ENCODE measurements at places on chromosomes 11 and 22.

GRCh38 chr22:21682385-21683175, 16.8 kb downstream of the PPIL2 start:
- DNase-seq, result no peak

DNA sequence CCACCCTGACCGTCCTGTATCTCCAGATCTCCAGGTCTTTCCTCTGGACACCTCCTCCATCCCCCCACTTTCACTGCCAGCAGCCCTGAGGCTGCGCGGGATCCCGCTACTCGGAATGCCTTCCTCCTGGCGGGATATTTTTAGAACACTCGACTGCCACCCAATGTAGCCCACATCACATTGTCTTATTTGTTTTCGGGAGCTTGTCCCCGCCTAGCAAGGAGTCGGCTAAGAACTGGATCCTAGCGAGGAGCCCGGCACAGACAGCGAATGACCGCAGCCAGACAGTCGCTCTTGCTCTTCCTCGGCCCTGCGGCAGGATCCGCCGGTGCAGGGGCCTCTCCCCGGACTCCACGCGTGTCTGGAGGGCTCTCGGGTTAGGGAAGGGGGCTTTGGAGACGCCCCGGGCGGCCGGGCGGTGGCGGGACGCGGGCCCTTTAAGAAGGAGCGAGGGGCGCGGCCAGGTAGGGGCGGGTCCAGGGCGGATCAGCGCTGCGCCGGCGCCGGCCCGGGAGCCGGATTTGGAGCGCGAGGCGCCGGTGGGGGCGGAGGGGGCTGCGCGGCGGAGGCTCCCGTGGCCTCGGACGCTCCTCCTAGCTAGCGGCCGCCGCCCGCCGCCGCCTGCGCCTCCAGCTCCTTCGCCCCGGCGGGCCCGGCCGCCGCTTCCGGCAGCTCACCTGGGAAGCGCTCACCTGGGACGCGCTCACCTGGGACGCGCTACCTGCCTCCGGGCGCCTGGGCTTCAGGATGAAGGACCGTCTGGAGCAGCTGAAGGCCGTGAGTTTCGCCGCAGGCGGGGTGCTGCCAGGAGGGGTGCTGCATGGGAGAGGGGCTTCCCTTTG, at the start of gene STX3:
Gene STX3 (plus strand): TSS at position 518 of the 842 bp plus-strand sequence. CDS start 230 bp downstream, at position 748.
- DNase-seq, result peak; percentile 29

- DNase-seq, result no peak
Observed at GRCh38 chr11:120205596-120206161, 5.2 kb upstream of the OAF start.

- DNase-seq, result no peak
Observed at GRCh38 chr22:50011447-50012210, 936 bp downstream of the IL17REL start.

- DNase-seq, result no peak
Observed at GRCh38 chr22:25701056-25701780, 40.8 kb upstream of the MYO18B start.

- no peak for DNase-seq
Observed at GRCh38 chr22:36955691-36956090, 42.3 kb downstream of the CSF2RB start.

DNA sequence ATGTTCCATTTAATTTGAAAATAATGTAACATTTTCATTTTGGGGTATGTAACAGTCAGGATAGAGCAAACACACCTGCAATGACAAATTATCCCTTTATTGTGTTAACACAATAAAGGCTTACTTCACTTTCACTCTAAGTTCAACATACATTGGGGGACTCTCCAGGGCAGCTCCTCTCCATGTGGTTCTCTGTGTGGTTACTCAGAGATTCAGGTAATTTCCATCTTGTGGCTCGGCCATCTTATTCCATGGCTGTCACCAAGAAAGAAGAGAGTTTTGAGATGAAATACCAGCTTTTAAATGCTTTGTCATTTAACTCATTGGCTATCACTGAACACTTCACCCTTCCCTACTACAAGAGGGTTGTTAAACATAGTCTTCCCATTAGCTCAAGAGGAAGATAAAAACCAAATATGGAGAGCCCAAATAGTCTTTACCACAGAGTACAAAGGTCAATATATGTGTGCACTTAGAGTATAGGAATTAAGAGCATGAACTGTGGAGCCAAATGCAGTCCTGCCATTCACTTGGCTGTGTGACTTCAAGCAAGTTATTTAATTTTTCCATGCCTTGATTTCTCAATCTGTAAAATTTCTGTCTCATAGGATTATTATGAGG, 10.6 kb upstream of the TPH1 start:
- no peak for DNase-seq

- no peak for DNase-seq
Observed at GRCh38 chr22:50694766-50695420, 22.3 kb downstream of the SHANK3 start.

DNA sequence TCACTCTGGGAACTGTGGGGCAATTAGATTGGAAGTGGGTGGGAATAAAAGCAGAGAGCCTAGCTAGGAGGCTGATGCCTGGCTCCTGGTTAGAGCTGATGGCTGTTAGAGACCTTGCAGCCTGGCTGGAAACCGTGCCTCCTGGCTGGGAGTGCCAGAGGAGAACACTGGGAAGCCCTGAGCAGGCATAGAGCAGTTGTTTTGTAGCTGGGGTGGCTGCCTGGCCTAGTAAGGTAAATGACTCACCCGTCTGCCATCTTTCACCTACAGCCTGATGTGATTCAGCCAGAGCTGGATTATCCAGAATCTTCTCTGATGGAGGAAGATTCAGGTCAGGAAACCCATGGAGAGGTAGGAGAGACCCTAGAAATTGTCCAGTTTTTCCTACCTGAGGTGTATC, 6.1 kb downstream of the UQCR10 start:
- no peak for DNase-seq

DNA sequence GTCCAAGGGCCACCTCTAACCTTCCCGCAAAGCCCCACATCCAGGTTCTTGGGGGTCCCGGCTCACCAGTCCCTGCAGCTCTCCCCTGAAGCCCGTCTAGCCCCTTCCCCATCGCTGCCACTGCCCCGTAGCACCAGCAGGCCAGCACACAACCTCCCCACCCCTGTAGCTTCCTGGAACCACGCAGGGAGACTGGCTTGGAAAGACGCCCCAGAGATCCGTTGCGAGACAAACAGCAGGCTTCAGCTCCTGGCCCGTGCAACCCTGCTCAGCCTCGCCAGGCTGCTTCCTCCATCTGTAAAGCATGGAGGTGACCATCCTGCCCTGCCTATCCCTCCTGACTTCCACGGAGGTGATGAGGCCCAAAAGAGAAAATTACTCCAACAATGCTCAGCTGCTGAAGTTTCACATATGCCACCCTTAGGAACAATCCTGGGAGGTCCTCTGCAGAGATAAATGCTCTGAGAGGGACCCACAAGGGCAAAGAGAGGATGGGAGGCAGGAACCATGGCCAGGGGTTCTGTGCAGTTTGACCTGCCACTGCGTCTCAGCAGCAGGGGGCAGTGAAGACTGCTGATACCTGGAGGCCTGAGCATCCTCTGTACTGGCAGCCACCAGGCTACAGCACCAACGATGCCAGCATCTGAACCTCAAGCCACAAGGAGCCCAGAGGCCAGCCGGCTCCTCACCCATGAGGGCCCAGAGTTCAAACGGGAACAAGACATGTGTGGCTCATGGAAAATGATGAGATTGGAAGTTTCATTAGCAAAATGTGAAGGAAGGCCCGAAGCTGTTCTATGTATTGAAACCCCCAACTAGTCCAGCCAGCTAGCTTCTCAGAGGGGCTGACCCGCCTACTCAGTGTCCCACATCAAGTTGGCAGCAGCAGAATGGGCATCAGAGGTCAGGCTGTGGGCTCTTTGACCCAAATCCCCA, 16.1 kb downstream of the DGCR2 start:
- no peak for DNase-seq

GRCh38 chr11:934527-934926, 8.9 kb downstream of the AP2A2 start:
- no peak for DNase-seq

DNA sequence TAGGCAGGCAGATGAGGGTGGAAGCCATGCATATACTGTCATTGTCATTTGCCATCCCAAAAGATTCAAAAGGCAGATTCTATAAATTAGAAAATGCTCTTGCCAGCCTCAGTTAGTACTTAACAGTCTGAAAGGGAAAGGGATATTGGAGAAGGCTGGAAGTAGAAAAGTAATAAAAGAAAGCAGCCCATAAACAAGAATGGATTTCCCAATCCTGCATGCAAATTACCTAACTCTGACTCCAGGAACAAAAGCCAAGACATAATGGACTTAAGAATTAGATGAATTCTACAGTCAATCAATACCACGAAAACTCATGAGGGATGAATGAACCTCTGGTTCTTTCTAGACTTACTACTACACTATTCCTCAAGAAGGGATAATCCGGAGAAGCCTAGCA, 5.9 kb downstream of the PAK1 start:
- DNase-seq, result no peak

DNA sequence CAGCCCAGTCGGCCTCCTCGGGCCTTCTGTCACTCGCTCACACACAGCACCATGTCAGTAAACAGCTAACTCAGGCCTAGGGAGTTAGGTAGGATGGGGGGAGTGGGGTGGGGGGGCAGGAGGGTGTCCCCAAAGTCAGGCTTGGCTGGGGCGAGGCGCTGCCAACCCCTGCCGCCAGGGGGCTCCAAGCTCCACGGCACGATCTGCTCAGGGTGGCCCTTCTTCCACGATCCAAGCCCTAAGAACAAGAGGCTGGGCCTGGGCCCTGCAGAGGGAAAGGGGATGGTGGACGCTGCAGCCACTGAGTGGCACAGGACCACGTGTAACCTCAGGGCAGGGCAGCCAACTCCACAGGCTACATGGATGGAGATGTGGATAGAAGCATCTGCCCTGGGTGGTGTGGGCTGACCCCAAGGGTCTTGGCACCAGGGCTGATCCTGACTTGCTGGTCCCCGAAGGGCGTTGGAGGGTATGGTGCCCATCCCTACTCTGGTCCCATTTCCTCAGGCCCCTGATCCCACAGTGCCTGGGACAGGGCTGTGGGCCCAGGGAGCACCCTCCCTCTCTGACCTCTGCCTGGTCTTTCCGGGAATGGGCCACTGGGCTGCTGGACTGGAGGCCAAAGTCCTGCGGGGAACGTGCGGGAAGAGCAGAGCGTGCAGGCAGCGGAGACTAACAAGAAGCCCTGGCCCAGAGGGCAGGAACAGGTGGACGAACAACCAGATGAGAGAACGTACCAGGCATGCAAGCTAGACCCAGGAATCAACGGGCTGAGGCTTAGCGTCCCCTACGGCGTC, 29.1 kb upstream of the TXNRD2 start:
- DNase-seq, result peak; percentile 78

- DNase-seq, result no peak
Observed at GRCh38 chr11:16609769-16610168, 128.7 kb upstream of the C11orf58 start.

Measured in neural crest cell (in vitro differentiated cells).